ENCODE measurements at places on chromosomes 12 and 14.

DNA sequence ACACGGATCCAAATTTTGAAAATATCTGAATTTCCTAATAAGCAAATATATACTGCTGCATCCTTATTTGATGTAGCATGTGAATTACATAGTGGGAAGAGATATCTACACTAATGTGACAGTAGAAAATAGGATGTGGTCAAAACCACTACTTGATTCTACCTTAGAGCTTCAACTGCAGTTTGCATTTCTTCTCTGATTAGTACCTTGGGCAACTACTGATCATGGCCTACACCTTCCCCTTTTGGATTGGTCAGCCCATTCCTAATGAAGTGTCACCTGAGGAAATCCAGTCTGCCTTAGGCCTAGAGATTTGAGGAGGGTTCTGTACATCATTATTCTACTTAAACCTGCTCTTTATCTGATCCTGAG, 10.7 kb downstream of the LLPH start:
- DNase-seq, result no peak

DNA sequence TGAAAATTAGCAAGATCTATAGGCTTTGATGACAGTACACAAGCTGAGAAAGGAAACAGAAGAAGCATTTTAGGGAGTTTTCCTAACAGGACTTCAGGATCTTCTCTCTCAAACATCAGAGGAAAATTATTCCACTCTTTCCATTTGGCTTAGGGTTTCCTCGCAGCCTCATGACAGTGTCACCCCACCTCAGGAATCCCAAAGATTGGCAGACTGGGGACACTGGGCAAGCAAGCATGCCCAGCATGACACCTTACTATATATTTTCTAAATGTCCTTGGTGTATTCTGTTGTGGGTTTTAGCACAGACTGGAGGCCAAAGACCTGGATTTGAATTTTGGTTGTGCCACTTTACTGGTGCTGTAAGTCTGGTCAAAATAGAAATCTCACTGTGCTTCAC, 482.4 kb upstream of the SOX5 start:
- DNase-seq, result no peak

DNA sequence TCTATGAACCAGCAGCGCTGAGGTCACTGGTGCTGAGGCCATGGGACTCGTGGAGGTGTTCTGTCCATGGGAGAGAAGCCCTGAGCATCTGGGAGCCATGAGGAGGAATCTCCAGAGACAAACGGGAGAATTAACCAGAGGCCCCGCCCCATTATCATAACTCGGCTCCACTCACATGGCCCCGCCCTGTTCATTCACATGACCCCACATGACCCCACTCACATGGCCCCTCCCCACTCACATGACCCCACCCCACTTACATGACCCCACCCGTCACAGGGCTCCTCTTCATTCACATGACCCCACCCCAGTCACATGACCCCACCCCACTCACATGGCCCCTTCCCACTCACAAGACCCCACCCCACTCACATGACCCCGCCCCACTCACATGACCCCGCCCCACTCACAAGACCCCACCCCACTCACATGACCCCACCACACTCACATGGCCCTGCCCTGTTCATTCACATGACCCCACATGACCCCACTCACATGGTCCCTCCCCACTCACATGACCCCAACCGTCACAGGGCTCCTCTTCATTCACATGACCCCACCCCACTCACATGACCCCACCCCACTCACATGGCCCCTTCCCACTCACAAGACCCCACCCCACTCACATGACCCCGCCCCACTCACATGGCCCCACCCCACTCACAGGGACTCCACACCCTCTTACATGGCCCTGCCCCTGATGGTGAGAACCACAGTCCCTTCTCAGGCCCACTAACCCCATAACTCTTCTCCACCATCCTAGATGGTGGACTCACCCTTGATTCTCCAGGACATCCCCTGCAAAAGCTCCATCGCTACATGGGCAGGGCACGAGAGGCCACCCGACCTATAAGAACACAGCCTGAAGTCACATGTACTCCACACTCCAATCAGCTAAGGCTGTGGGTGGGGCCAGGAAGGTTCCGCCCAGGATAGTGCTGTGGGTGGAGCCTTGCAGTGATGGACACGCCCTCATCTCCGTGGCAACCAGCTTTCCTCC, 151.1 kb upstream of the SFSWAP start:
- no peak for DNase-seq

GRCh38 chr12:32926963-32927362, 30.4 kb upstream of the PKP2 start:
- DNase-seq, result no peak

DNA sequence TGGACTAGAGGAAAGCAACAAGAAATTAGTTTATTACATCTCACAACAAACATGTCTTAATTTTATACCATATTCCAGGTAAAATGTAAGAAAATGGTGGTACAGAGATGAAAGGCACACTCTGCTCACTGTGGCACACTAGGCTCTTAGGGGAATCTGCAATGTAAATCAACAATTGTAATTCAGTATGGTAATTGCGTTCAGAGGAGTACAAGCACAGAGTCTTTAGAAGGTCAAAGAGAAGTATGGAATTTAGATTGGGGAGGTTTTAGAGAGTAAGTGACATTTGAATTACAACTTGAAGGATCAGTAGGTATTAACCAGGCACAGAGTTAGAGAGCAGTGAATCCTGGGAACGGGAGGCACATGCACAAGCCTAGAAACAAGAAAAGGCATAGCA, 694.0 kb upstream of the USP15 start:
- DNase-seq, result no peak

- DNase-seq, result no peak
Measured at GRCh38 chr14:74963705-74964271, 8.4 kb upstream of the PGF start.

- DNase-seq, result no peak
Measured at GRCh38 chr14:75989134-75989533, 3.6 kb downstream of the IFT43 start.

GRCh38 chr12:630656-631632, 32.3 kb downstream of the NINJ2 start:
- no peak for DNase-seq

DNA sequence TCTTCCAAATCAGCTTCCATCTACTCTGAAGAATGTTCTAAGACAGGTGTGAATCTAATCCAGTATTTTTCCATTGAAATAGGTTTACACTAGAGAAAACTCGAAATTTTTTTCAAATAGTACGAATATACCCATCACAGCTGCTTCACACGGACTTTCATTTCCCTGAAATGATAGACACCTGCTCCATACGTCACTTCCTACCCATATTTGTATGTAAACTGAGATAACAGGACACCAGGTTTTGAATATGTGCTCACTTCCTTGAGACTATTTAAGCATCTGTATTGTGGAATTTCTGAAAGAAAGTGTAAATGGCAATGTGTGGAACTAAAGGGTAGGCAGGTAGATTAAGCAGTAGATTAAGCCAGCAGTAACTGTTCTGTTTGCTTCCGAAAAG, 13.4 kb upstream of the ITPR2 start:
- no peak for DNase-seq

DNA sequence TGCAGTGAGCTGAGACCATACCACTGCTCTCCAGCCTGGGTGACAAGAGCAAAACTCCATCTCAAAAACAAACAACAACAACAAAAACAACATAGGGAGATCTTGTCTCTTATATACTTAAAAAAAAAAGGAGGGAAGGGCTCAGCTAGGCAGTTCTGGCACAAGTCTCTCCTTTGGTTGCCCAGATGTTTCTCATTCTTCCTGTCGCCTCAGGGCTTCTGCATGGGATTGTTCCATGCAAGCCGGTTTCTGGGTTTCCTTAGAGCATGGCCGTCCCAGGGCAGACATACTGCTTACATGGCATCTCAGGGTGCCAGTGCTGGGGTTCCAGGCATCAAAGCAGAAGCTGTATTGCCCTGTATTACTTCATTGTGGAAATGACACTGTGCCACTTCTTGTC, 5.2 kb upstream of the SLC8B1 start:
- DNase-seq, result no peak

GRCh38 chr12:66495709-66496108, 183.2 kb downstream of the GRIP1 start:
- no peak for DNase-seq

GRCh38 chr12:52151837-52152783, 39.7 kb downstream of the KRT80 start:
- no peak for DNase-seq

GRCh38 chr14:92861856-92862745, 60.8 kb upstream of the CHGA start:
- no peak for DNase-seq

DNA sequence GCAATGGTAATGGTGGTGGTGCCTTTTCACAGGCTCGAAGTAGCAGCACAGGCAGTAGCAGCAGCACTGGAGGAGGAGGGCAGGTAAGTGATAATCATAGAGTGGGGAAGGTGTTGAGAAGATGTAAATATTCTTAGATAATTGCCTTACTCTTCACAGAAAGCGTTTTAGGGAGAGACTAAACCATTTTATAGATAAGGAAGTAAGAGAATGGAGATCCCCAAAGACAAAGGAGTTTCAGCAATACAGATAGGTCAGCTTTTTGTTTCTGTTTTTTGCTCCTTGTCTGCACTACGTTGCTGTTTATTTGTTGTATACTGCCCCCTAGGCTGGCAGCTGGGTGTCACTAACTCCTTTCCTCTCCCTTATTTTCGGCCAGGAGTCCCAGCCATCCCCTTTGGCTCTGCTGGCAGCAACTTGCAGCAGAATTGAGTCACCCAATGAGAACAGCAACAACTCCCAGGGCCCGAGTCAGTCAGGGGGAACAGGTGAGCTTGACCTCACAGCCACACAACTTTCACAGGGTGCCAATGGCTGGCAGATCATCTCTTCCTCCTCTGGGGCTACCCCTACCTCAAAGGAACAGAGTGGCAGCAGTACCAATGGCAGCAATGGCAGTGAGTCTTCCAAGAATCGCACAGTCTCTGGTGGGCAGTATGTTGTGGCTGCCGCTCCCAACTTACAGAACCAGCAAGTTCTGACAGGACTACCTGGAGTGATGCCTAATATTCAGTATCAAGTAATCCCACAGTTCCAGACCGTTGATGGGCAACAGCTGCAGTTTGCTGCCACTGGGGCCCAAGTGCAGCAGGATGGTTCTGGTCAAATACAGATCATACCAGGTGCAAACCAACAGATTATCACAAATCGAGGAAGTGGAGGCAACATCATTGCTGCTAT, 2.0 kb downstream of the SP1 start:
- peak; percentile 5 for DNase-seq

- no peak for DNase-seq
Measured at GRCh38 chr12:82047446-82047845, 288.3 kb upstream of the PPFIA2 start.

GRCh38 chr14:102906616-102907302, 15.7 kb upstream of the AMN start:
- no peak for DNase-seq

DNA sequence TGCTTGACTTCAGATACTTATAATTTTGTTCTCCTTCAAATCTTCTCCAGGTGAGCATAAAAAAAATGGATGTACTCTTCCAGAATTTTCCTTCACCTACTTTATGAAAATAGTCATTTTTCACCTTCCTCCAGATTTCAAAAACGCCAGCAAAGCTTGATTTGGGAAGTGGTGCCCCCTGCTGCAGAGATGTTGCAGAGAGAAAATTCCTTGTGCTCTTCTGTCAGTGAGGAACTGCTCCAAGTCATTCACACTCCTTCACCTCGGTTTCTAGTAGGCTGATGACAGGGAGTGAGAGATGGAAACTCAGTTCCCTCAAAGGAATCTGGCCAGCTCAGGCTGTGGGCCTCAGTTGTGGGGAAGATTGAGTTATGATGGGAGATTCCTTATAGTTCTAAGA, 24.2 kb upstream of the RNASE3 start:
- no peak for DNase-seq

DNA sequence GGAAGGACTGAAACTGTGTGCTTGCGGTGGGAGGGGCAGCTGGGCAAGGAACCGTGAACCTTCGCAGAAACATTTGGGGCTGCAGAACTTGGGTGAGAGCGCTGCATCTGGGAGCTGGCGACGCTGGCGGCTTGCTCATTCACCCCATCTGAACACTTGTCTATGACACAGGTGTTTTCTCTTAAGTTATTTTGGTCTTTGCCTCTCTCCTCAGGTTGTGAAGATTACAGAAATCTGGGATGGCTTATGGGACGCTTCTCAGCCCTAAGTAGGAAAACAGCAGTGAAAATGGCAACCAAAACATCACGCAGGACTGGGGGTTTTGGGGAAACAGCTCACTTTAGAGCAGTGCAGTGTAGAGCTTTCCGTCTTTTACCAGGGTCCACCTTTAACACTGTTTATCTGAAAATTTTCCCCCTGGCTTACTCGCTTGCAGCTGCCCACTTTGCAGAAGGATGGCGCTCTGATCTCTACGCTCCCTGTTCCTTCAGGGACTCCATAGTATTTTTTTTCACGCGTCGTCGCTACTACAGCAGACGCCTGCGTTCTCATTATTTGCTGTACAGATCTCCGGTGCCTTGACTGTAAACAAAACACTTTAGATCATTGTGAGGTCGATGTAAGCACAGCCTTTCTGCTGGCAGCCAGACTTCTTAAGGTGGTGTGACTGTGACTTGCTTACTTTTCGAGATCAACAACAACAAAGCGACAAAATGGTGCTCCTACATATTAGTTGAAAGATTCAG, 2.7 kb upstream of the CDKN1B start:
- peak; percentile 37 for DNase-seq

GRCh38 chr14:104870368-104871144, 5.5 kb downstream of the CEP170B start:
- DNase-seq, result no peak

- DNase-seq, result no peak
Measured at GRCh38 chr14:38982837-38983236, 120.2 kb downstream of the SEC23A start.

GRCh38 chr14:97850466-97850865, 1053.3 kb downstream of the VRK1 start:
- DNase-seq, result no peak

GRCh38 chr14:80095623-80096022, 115.7 kb downstream of the DIO2 start:
- DNase-seq, result no peak

DNA sequence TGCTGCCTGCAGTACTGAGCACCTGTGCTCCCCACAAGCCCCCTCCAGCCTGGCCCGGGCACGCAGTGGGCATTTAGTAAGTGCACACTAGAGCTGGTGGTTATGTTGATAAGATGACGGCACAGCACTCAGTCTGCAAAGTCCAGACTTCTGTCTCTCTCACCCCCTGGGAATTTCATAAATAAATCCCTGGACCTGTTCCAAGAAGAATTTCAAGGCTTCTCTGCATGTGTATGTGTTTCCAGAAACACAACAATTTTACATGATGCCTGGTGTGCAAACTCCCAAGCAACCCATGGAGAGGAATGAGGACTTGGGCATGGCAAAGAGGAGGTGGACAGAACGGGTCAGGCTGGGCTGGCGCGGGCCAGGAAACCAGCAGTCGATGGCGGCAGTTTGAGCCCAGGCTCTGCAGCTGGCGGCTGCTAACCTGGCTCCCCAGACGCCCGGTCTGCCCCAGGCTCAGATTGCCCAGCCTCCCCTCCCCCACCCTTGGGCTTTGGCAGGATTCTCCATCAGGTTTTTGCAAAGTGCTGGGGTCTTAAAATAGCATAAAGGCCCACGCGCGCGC, 10.4 kb upstream of the ACVR1B start:
- peak; percentile 42 for DNase-seq

- no peak for DNase-seq
Measured at GRCh38 chr12:76417116-76417515, 68.9 kb upstream of the BBS10 start.
